Midbrain (tissue), 1 donor: ENCODE measurements at places on chromosomes 11 and 22.

DNA sequence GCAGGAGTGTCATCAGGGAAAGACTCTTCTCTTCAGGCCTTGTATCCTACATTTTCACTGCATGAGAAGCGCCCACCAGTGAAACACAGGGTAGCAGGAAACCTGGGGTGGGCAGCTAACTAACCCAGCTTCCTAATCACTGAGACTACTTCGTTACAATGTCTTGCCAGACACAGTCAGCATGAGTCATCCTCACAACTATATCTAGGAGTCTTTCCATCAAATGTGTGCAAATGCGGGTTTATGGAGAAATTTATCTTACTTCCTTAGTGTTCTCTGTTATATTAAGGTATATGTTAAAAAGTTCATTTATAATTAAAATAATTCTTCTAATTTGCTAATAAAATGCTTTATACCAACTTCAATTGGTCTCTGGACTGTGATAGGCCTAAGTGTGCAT, 79.9 kb upstream of the RAB1B start:
- DNase-seq: no peak

DNA sequence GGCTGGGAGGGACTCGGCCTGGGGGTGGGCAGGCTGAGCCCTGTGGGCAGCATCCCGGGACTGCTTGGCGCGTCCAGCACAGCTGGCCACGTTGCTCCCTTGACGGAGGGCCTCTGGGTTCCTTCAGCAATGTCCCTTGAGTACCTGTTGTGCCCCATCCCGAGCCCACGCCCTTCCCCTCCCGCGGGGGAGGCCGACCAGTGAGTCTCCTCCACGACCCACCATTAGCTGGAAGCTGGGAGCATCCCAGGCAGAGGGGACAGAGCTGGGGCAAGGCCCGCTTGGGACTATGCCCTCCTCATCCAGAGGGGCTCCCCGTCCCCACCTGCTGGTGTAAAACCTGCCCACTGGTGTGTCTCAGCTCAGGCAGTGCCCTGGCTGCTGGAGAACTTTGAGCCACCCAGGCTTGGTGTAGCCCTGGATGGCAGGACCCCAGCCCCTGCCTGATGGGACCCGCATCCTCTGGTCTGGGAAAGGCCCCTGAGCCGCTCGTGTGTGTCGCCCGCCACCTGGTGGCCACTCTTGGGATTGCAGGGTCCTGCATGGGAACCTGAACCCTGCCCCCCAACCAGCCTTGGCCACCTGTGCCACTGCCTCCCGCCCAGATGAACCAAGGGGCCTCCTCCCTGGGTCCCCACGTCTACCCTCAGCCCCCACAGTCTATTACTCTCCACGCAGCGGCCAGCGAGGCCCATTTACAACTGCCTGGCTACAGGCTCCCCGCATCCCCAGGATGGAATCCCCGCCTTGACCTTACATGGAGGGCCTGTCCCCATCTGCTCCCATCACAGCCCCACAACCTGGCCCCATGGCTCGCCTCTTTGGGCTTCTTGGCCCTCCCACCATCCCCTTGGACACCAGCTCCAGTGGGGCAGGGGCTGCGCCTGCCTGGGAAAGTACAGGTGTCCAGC, 16.6 kb upstream of the ARHGAP8 start:
- DNase-seq: peak; percentile 43

DNA sequence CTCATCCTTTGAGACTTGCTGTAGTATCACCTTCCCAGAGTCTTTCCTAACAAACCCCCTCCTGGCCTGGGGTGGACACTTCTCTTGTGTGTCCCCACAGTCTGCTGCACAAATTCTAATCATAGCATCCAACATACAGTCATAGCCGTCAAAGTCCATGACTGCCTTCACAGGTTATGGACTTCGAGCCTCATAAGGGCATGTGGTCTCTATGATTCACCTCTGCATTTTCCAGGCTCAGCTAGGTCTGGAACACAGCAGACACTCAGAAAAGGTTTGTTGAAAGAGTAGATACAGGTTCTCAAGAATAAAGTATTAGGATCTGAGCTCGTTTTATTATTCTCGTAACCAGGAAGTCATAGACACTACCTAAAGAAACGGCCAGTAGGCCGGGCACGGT, 13.2 kb upstream of the SCUBE2 start:
- no peak for DNase-seq

- no peak for DNase-seq
Measured at GRCh38 chr11:1121331-1121812, 36.4 kb upstream of the MUC5AC start.

DNA sequence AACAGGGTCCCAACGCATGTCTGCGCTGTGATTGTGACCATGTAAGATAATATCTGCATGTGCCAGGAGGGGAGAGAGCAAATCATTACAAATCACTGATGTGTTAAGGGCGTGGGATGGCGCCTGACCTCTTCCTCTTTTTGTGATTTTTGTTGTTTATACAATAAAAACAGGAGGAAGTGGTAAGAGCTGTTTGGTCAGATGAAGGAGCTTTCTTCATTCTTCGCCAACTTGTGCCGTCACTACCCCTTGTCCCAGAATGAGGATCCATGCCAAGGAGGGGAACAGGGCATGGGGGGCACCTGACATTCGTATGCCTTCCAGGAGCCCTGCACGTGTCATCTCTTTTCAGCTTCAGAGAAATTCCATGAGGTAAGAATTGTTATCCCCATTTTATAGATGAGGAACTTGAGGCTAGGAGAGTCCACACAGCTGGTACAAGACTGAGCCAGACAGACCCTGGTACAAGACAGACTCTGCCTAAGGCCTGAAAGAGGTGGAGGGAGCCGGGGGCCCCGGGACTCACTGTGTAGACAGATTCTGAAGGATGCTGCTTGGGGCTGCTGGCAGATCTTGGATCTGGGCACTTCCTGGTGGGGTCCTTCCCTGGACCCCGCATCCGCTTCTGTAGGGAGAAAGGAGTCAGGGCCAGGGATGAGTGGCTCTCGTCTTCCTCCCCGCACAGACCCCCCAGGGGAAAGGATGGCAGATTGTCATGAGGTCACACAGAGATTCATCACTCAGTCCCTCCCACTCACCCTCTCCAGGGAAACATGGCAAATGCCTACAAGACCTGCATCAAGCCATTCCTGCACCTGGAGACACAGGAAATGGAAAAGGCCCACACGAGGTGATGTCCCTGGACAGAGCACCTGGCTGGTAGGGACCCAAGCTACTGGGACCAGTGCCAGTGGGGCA, 34.6 kb downstream of the NFAM1 start:
- DNase-seq: no peak

DNA sequence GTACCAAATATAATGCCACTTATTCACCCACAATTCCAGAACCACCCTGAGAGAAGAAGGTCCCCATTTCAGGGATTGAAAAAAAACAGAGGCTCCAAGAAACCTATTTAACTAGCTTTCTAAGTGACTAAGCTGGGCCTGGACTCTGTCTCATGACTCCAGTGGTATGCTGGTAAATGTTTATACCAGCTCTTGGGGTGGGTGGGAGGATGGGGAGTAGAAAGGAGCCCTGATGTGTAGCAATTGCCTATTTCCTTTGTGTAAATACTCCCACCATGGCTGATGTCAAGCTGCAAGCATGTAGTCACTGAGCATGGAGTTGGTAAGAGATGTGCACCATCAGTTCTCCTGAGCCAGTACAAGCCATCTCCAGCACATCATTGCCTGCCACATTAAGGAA, 2.8 kb downstream of the PRG3 start:
- no peak for DNase-seq

DNA sequence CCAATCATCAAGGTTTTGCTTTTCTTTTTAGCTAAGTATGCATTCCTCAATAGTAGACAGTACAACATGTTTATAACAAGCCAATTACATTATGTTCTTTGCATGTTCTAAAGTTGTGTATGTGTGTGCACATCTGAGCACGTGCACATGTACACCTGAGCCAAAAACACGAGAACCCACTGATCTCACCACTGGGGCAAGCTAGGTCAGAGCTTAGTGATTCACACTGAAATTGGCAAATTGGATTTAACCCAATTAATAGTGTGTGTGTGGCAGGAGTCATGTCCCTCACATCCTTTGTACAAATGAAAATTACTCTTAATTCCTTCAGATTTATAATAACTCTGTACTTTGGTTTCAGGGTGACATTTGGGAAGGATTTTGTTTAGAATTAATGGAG, 145.7 kb upstream of the TEAD1 start:
- no peak for DNase-seq

- no peak for DNase-seq
Measured at GRCh38 chr11:71215425-71215965, 36.9 kb downstream of the SHANK2 start.

DNA sequence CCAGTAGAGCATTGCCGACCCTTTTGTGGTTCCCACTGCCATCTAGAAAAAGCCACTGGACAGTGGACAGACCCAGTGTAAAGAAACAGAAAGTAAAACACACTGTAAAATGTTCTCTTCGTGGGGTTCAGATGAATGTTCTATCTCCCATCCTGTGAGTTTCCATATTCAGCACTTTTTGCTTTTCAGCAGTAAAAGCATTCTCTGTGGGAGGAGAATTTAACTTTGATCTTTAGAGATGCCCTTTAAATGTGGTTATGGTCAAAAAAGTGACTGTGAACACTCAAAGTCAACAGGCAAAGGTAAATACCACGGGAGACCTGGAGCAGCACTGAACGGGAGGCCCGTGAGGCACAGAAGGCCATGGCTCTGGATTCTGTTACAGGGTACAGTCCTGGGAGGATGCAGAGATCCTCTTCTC, 53.9 kb downstream of the FLI1 start:
- no peak for DNase-seq

GRCh38 chr11:85647078-85647477, 689 bp upstream of the TMEM126A start:
- DNase-seq: no peak

GRCh38 chr22:37273846-37274225, 8.5 kb upstream of the CYTH4 start:
- DNase-seq: no peak

- no peak for DNase-seq
Measured at GRCh38 chr22:10741210-10741609, 4786.8 kb upstream of the OR11H1 start.

GRCh38 chr22:32494971-32495370, 20.4 kb downstream of the FBXO7 start:
- DNase-seq: no peak

GRCh38 chr11:62512961-62513360, 33.6 kb downstream of the AHNAK start:
- no peak for DNase-seq

- peak; percentile 6 for DNase-seq
Measured at GRCh38 chr11:100927579-100927978, 202.0 kb downstream of the PGR start.

- no peak for DNase-seq
Measured at GRCh38 chr22:34308101-34308500, 387.8 kb upstream of the LARGE1 start.
